ENCODE measurements at places on chromosomes 12 and 14.

- DNase-seq: no peak
Observed at GRCh38 chr12:105219261-105220028, 16.5 kb downstream of the APPL2 start.

- no peak for DNase-seq
Observed at GRCh38 chr14:52876311-52876710, 74.5 kb downstream of the FERMT2 start.

- DNase-seq: no peak
Observed at GRCh38 chr14:53501361-53502211, 348.5 kb upstream of the DDHD1 start.

DNA sequence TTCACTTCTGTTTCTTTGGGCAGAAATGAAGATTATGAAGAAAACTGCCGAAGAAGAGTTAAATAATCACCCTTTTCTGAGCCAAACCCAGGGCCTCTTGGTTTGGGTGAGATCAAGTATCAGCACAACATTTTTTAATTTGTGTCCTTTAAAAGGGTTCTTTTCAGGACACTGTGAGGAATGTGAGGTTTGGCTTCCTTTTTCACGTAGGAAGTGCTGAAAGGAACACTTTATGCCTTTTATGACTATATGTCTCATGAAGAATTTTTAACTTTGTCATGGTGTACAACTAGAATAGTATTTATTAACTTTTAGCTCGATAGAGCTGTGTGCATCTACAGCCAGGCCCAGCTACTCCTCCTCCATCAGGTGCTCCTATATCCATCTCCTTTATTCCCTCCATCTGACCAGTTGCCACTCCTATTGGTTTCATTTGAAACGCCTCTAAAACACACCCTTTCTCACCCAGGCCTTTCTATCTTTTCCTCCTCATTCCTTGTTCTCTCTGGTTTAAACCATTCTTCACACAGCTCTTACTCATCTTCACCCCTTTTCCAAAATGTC lies 103.6 kb upstream of the LRIG3 start:
- no peak for DNase-seq

DNA sequence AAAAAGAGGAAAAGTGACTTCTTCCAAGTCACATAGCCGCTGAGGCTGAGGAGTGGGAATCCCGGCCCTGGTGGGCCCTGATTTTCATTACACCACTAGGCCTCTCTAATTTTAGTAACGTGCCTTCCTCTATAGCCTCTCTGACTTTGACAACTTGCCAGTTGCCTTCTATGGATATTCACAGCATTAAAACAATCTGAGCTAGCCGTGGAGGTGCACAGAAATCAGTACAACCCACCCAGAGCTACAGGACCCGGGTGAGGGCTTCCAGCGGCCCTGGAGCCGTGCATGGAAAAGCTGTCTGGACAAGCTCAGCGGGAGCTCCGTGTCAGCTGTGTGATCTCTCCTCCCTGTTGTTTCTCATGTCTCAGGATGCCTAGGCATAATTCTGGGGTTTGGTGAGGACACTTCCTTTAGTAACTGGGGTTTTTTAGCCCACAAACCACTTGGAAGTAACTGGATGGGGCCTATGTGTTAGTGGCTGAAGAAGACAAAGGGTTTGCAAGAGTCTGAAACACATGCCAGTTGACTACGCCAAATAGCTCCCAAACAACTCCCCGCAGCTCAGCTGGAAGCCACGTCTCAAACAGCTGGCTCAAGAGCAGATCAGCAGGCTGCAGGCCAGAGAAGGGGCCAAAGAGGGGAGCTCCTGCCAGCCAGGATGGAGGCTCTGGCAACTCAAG lies 53.0 kb downstream of the SSH1 start:
- no peak for DNase-seq

DNA sequence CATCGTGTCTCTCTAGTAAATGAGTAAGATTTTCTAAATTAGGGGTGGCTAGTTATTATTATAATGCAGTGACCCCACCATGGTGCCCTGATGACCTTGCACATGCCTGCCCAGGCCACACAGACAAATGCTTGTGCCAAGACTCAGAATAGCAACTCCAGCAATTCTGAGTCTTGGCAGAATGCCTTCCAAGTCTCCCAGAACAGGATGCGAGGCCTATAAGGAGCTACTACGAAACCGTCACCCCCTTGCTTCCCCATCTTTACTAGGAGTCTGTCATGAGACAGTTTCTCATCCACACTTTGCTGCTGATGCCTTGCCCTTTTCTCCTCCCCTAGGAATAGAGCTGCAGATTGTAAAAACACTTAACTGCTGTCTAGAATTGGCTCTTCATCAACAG lies 559.9 kb downstream of the TRHDE start:
- DNase-seq: no peak

- no peak for DNase-seq
Observed at GRCh38 chr12:64203775-64204174, 18.3 kb downstream of the KICS2 start.

DNA sequence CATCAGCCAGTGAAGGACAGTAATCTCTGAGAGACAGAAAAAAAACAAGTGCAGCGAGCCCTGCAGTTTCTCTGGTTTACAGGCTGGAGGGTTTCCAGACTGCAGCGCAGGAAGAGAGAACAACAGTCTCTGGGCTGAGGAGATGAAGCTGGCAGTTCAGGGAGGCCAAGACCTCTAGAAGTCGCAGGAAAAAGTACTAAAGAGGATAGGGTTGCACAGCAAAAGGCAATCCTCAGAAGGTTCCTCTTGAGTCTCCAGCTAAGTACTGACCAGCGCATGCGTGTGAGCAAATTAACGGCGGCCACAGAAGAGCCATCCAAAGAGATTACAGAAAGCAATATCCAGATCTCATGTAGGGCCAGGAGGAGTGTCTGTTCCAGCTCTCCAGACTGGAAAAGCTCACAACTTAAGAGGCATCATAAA lies 12.2 kb upstream of the CCDC60 start:
- no peak for DNase-seq

DNA sequence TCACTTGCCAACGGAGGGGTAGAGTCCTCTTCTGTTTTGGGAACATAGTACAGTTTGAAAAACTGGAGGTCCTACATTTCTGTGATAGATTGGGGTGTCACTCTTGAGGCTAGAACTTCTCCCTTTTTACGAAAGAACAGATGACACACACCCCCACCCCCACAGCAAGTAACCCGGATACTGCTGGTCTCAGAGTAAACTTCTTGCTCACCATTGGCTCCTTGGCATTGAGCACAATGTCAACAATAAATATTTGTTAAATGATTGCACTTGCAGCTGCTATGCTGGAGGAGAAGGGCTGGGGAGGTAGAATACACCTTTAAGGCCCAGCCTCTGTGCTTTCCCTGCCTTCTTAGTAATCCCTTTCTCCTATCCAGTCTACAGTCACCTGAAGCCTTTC lies 149.8 kb downstream of the TGFB3 start:
- DNase-seq: no peak

- peak; percentile 99 for DNase-seq
Observed at GRCh38 chr14:60248697-60249318, at the start of gene PPM1A. TSS of gene PPM1A (plus strand) at chr14:60249221. CDS start at chr14:60282704, 33,483 bp downstream.

DNA sequence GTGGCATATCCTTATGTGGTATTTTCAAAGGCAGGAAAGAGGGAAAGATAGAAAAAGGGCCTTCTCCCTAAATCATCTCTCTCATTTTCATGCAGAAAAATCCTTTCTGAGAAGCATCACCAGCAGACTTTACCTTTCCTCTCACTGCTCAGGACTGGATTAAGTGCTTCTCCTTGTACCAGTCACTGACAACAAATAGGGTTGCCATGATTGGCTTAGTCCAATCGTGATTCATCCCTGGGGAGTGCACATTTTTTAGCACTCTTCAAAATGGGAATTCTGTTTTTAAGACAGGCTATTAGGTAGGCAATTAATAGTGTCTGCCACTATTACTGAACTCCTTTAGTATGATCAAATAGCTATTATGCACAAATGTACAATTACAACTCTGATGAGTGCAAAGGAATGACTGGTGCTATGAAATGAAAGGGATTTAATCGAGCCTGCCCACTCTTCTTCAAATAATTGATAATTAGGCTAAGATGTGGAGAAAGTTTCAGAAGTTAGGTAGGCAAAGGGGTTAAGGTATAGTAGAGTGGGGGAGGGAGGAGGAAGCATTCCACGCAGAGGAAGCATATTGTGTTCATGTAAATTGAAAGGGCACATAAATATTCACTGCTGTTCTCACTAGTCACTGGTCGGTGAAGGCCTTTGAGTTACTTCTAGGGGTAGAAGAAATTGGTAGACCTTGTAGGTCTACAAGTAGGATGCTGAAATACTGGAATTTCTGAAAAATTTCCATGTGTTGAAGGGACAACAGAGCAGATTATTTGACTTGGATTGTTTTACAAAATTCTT lies 84.0 kb downstream of the MSRB3 start:
- no peak for DNase-seq

DNA sequence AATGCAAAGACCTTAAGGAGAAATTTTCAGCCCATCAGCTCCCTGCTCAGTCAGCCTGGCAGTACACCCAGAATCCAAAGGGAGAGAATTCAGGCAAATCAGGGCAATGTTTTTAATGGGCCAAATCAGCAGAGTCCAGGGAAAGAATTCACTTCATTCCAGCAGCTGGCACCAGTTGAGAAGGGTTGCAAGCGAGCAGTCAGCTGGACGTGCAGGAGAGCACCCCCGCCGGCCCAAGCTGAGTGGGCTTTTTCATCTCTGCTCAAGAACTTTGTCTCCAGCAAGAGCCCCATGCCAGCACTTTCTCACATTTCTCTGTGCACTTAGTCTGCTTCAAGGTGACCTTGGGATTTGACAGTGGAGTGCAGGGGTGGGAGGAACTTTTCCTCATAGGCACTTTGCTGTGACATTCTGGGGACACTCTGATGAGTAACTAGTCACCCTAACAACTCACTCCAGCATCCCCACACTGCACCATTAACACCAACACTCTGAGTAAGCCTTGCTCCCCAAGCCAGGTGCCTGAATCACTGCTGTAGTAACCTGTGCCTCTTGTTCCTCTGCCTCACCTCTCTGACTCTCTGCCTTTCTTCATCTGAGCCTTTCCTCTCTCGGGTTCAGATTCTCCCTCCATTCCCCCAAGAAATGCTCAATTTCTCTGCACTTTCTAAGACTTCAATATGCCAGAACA lies 2.2 kb downstream of the ENDOU start:
- DNase-seq: no peak

DNA sequence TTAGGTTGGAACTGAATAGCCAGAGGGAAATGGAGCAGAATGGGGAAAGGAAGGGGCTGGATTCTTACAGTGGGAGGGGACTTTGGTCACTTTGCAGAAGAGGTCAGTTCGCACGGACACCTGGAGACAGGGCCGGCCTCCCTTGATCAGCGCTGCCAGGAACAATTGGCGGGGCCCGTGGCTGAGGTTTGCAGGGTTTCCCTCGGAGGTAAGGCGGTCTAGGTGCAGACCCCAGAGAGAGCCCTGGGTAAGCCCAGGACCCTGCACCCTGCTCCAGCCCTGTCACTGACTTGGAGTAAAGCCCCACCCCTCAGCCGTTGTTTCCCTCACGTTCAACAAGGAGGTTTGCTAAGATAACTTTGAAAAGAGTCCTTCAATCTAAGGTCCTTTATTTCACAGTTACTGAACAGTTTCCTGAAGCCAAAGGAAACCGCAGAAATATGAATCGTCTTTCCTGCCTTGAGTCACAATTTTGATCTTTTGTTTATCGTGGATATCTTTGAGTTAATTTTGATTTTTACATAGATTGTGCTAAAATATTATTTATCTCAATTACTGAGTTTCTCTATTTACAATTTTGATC lies 231.4 kb upstream of the RTL1 start:
- DNase-seq: no peak

DNA sequence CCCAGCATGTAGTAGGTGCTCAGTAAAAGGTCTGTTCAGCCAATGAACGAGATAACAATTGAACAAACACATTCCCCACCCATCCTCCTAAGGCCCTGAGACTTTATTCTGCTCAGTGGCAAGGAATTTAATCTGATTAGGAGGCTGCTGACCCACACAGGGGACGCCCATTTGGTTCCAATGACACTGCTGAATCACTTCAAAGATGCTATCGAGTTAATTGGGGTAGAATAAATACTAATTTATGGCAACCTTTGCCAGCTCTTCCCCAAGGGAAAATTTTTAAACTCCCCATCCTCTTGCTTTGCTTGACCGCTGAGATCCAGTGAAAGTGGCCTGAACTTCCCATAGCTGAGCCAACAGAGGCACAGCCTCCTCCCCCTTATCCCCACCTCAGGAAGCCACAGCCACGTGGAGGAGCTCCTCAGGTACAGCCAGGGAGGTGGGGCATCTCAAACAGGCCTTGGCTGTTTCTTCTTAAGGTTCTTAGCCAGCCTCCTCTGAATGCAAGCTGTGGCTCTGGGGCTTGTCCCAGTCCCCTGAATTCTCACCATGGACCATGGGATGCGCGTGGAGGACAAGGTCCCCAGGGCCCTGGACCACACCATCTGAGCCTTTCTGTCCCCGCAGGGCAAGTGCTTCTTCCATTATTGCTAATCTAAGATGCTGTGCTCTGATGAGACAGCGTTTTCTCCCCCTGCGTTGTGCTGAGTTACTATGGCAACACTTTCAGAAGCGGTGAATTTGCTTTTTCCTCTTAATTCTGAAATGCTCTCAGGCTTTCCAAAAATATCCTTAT lies 26.7 kb downstream of the C14orf132 start:
- DNase-seq: no peak

- no peak for DNase-seq
Observed at GRCh38 chr12:62865937-62866336, 69.0 kb downstream of the PPM1H start.

DNA sequence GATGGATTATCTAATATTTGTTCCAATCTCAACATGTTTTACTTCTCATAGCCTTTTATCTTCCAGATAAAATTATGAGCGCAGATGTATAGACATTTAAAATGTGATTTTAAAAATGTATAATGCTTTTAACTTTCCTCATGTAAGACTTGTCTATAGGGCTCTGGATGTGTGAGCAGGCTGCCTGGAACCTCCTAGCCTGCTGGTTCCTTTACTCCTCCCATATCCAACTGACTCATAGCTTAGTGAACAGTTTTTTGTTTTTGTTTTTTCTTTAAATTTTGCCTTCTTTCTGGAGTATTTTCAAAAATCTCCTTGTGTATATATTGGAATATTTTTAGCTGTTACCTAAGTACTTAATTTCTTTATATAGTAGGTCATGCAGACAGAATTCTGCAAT lies 115.4 kb downstream of the PDE3A start:
- no peak for DNase-seq

DNA sequence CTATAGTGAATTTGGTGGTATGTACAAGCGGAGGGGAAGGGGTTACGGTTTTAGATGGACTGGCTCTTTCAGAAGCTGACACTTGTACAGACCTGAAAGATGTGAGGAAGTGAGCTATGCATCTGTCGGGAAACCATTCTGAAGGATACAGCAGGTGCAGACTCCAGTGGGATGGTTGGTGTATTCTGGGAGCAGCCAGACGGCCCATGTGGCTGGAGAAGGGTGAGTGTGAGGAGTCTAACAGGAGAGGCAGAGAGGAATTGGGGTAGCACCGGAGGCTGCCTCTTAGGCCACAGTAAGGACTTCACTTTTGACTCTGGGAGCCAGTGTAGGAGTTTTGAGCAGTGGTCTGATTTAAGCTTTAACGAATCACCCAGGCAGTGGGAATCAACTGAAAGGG lies 90.7 kb downstream of the APAF1 start:
- no peak for DNase-seq

DNA sequence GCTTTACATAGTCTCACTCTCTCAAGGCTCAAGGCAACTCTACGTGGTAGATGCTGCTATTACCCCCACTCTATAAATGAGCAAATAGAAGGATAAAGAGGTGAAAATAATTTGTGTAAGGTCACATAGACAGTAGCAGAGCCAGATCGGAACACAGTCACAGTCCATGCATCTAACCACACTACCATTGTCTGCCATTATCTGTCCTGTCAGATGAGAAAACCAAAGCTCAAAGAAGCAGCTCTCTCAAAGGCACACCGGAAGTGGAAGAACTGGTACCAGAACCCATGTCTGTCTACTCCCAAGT lies 134.4 kb upstream of the NUDT4 start:
- DNase-seq: no peak

All from NCI-H2107 (cell line).